ENCODE measurements at places on chromosomes 1 and 21. TPM values are rescaled to one million over a fixed set of nuclear protein-coding genes. Genes with fewer than 3 reads are reported as not detected.

GRCh38 chr1:244280859-244281258, 170.8 kb downstream of the ADSS2 start:
- no peak for DNase-seq

- DNase-seq = no peak
Observed at GRCh38 chr1:205030896-205031295, 12.1 kb upstream of the CNTN2 start.

DNA sequence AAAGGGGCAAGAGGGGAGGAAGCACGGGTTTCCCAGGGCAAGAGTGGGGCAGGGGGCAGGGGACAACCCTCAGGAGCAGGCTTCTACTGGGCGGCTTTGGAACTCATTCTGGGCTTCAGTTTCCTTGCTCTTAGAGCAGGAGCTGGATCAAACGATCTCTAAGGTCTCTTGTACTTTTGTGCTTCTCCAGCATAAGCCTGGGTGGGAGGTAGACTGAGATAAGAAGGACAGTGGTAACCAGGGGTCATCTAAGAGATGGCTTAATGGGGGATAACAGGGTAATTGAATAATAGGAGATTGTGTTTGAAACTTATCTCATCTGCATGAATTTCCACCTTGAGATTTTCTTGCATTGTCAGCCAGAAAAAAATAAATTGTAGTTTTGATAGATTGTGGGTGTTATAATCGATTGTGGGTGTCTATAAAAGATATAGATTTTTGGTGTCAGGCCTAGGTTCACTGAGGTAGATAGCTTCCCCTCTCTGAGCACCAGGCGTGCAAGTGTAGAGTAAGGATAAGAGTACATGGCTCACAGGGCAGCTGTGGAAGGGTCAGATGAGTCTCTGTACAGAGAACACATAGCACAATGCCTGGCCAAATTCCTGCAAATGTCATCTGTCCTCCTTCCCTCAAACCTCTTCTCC, 68.0 kb downstream of the CD58 start:
- no peak for DNase-seq

- no peak for DNase-seq
Observed at GRCh38 chr1:117925981-117926380, 3.4 kb downstream of the GDAP2 start.

DNA sequence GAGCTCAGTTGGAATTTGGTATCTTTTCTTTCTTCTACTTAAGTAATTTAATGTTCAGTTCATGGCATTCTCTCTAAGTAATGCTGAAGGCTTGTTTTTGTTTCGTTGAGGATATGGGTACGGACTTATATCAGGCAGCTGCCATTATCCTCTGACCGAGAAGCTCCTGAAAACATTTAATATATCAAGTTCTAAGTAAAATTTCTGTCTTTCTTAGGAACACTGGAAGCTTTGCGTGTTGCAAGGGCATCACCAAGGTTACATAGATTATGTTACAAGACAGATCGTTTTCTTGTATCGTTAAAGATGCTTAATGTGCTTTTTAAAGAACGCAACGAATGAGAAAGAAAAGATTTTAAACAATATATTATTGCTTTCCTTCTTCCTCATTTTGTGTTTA, 1.0 kb upstream of the GALNT2 start:
- no peak for DNase-seq

- DNase-seq = no peak
Observed at GRCh38 chr1:195766709-195767108, 841.5 kb downstream of the KCNT2 start.

DNA sequence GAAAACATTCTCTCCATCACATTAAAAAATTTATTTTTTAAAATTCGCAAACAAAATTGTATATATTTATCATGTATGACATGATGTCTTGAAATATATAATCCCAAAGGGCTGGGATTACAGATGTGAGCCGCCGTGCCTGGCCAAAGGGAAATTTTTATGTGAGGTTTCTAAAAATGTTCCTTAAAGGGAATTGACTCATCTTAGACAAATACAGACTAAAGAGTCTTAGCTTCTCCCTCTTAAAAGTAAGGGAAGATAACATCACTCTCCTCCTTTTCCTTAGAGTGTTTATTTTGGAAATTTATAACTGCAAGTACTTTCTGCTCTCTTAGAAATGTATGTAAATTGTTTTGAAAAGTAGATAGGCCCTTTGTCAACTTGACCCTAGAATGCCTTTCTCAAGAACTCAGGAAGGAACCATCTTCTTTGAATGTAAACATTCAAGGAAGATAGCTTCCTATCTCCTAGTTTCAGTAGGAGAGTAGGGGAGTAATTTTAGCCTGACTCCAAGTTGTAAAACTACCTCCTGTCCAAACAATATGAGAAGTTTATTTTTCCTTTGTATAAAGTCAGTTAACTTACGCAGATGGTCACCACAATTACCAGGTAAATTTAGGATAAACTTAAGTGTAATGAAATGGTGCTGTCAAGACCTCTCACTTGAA, 59.5 kb downstream of the C21orf91 start:
- DNase-seq = no peak

DNA sequence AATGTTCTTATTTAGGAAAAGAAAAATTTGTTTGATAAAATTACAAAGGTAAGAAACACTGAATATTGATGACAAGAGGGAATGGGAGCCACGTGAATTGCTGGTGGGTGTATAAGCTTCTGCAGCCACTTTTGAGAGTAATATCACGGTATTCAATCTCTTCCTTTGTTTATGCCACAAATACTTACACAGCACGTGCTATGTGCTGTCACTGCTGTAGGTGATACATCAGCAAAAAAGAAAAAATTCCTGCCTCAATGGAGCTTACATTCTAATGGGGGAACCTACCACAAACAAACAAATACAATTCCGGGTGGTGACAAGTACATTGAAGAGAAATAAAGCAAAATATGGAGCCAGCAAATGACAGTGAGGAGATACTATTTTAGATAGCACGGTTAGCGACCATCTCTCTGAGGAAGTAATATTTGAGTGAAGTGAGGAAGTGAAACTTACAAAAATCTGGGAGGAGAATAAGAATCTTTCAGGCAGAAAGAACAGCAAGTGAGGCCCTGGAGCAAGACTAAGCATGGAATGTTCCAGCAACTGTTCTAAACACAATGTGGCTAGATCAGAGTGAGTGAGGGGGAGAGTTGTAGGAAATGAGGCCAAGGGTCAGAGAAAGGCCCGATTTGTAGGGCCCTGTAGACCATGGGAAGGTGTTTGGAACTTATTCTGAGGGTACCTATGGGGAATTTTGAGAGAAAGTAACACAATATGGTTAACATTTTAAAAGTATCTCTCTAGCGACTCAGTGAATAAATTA, 2.6 kb upstream of the FCRLB start:
- no peak for DNase-seq

GRCh38 chr1:39370602-39371001, 120.8 kb upstream of the BMP8A start:
- DNase-seq = no peak

- no peak for DNase-seq
Observed at GRCh38 chr21:42540396-42540795, 26.7 kb downstream of the SLC37A1 start.

DNA sequence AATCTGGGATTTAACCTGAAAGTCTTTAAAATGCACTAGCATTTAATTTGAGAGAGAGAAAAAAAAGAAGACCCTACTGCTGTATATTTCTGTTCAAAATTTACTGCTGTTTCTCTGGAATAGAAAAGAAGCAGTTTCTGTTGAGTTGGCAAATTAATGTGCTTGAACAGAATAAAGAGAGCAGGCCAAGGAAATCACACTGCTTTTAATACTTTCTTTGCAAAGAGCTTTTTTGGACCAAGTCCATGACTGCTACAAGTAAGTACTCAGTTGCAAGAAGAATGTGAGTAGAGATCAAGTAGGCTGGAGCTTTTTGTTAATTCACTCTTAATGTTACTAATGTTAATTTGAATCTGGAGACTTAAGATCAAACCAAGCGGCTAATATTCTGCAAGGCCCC, 336.2 kb upstream of the SGIP1 start:
- DNase-seq = peak; percentile 51

DNA sequence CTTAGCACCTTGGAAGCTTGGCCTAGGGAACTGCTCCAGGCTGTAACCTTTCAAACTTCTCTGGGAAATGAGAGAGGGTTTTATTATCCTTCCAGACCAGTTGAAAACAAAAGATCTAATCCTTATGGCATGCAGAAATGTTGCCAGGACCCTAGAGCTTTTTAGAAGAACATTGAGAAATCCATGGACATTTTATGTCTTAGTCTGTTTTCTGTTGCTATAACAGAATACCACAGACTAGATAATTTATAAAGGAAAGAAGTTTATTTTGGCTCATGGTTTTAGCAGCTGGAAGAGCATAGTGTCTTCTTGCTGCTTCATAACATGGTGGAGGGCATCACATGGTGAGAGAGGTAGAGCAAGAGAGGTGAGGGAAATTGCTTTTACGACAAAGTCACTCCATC, 25.8 kb downstream of the OSBPL9 start:
- DNase-seq = no peak

DNA sequence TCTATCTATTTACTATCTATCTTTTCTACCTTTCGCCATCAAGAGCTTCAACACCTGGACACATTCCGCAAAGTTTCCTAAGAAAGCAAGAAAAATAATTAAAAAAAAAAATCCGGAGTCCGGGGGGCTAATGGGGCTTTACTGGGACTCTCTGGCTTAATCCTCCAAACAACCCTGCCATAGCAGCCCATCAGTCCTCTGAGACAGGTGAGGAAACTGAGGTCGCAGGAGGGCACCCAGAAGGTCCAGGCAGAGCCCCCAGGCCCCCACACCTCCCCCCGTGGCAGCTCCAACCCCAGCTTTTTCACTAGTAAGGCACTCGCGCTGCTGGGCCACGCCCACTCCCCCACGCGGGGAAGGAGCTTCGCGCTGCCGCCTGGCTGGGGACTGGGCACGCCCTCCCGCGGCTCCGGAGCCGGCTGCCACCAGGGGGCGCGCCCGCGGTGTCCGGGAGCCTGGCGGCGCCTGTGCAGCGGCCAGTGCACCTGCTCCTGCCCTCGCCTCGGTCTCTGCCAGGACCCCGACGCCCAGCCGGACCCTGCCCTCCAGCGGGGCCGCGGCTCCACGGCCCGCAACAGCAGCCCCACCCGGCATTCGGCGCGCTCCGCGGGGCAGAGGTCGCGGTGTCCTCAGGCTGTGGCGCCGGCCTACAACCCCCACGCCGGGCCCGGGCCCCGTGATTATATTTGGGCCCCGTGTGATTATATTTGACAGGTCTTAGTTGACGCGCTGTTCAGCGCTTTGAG, 54.1 kb upstream of the SAMD11 start:
- no peak for DNase-seq

DNA sequence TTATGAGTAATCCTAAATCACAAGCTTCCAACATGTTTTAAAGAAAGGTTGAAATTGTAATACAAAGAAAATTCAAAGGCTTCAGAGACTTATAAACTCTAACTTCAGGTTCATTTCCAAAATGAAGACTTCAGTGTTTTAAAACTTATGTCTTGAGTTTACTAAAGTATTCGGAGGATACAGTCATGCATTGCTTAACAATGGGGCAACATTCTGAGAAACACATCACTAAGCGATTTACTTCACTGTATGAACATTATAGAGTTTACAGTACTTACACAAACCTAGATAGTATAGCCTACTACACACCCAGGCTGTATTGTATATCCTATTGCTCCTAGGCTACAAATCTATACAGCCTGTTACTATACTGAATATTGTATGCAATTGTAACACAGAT, 38.3 kb downstream of the CEP170 start:
- no peak for DNase-seq

DNA sequence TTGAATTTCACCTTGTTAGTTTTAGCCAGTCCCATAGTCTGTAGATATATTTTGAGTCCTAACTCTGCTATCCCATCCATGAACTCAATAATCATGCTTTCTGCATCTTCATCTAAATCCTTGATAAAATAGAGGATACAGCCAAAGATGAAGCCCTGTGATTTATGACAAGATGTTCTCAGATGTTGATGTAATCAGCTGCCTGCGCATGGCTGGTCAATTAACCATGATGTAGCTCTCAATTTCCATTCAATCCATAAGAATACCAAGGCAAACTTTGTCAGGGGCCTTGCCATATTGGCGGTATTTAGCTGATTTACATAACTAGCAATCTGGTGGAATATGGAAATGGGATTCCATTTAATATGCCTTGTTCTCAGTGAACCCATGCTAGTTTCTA, 183.2 kb downstream of the TNR start:
- DNase-seq = no peak

DNA sequence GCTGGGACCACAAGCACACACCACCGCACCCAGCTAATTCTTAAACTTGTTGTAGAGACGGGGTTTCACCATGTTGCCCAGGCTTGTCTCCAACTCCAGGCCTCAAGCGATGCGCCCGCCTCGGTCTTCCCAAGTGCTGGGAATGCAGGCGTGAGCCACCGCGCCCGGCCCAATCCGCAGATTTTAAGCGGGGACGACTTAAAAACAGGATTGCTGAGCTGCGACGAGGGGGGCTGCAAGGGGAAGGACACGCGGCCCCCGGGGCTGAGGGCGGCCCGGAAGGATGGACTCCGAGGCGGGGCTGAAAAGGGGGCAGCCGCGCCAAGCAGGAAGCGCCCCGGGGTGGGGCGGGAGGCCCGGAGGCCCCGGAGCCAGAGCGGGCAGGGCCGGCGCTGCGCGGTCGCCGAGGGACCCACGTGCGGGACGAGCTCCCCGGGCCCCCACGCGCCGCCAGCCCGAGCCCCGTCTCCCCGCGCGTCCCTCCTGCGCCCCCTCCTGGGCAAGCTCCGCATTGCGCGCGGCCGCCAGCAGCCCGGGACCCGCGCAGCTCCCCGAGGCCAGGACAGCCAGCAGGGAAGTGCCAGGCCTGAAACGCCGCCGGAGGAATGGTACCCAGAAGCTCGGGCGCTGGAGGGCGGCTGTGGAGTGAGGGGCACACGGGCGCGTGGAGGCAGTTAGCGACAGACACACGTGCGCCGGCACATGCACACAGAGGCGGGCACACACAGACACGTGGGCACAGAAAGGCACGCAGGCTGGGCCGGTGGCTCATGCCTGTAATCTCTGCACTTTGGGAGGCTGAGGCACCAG, 5.5 kb upstream of the PRKCZ start:
- DNase-seq = no peak

- no peak for DNase-seq
Observed at GRCh38 chr1:64822621-64823020, 77.7 kb downstream of the RAVER2 start.

GRCh38 chr1:234620272-234621126, 10.5 kb upstream of the IRF2BP2 start:
- DNase-seq = no peak

- DNase-seq = no peak
Observed at GRCh38 chr1:161486806-161487741, 18.2 kb upstream of the FCGR2A start.

DNA sequence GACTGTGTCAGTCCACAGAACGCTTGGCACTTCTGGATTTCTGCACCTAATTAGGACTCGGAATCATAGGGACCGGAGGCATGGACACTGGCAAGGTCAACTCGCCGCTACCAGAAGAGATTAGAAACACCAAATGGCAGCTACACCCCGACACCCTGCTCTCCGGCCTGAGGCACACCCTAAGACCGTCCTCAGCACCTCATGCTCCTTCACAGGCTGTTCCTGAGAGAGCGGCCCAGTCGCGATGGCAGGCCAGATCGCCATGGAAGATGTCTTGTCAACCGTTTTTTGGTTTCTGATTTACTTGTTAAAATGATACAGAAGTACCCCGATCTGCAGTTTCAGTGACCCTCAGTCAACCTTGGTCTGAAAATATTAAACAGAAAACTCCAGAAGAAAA, 46.8 kb downstream of the NPHP4 start:
- no peak for DNase-seq

Gene LHX8
- polyA plus RNA-seq = not detected

Gene LCE2A
- polyA plus RNA-seq = not detected

Gene RORC
- polyA plus RNA-seq = 2.1 TPM

Gene SLC44A5
- 21.7 TPM for polyA plus RNA-seq

Gene S100A3
- 0.32 TPM for polyA plus RNA-seq

Gene C1orf185
- polyA plus RNA-seq = not detected

Gene ANKRD45
- polyA plus RNA-seq = 3.9 TPM

Gene CELA3B
- 0.29 TPM for polyA plus RNA-seq

Data from renal cortex interstitium (tissue), 15 donors.